H1 (cell line): ENCODE measurements at places on chromosomes 12 and 14. TPM values are rescaled to one million over a fixed set of nuclear protein-coding genes. Genes with fewer than 3 reads are reported as not detected.

DNA sequence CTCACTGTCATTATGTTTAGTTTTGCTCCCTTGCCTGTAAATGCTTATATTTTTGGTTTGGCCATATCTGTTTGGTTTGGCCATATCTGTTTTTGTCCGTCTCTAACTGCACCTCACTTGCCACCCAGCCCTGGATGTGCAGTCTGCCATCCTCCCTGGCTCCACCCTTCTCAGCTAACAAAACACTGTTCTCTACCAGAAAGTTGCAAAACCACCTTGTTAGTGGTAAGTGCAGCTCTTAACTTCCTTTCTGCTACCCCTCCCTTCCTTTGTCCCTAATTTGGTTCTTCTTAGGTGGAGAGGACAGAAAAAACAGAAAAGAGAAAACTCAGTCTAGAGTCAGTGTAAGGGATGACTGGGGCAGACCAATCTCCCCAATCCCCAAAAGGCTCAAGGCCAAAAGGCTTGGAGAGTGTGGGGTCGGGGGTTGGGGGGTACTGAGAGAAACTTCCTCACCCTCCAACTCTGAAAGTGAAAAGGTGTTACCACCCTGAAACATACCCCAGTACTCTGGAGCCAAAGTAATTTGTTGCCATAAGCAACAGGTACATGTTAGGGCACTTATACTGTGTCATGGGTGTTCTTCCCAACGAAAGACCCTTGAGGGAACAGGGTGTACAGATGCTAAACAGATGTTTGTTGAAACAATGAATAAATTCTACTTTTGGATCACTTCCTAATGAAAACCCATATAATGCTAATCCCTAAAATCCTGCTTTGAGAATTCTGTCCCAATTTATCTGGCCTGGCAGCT lies 5.0 kb downstream of the BIN2 start:
- no peaks in the 10 kb centered on the region for H3K36me3 ChIP-seq
- no peaks in the 10 kb centered on the region for H3K27me3 ChIP-seq
- H3K4me3 ChIP-seq = no peak overlapping the region
- DNase-seq = no peak
- peaks cover 16% of the 10 kb centered on the region for H3K4me1 ChIP-seq

DNA sequence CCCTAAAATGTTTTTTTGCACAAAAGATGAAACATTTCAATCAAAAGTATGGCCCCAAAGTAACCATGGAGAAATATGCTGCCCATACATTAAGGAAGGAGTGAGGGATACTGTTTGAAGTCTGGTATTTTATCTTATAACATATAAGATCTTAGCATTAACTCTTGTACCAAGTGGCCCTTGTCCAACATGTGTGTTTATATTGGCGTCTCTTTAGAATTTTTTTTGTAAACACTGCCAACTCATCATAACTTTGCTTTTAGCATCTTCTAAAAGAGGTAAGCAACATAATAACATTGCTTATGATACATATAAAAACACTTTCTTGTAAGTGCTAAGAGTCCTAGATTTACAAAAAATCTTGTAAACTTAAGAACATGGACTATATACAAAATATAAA lies 419.7 kb downstream of the ADAMTS20 start:
- no peak overlapping the region for H3K27ac ChIP-seq
- no peaks in the 10 kb centered on the region for H3K27me3 ChIP-seq
- H3K36me3 ChIP-seq = no peaks in the 10 kb centered on the region
- no peak for DNase-seq
- H3K4me3 ChIP-seq = no peak overlapping the region

DNA sequence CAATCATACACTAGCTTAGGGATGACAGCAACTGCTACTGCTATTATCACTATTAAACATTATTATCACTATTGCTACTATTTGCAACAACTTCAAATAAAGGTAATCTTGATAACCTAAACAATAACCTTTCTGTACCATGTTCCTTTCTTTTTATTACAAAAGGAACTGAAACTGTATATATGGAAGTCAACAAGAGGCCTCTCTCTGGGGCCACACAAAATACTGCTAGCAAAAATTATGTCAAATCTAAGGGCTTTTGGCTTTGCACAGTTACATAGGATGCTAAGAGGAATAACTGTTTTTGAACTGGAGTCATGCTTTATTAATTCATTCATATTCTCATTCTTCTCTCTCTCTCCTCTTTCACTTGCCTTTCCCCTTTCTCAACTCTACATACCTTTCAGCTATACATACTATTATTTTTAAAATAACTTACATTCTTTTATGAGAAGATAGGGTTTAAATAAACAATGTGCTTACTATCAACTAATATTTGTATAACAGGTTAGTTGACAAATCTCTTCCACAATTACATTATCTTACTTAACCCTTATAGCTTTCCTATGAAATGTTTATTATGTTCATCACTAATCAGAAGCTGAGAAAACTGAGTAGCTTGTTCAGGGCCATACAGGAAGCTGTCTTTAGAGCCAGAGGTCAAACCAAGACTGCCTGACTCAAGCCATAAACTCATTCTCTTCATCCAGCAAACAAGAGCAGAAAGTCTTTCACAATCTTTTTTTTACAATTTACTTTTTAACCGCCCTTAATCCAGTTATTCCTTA lies 25.7 kb downstream of the SPTSSA start:
- H3K27ac ChIP-seq = no peak overlapping the region
- H3K27me3 ChIP-seq = no peaks in the 10 kb centered on the region
- peaks cover 2% of the 10 kb centered on the region for H3K4me1 ChIP-seq
- DNase-seq = no peak

DNA sequence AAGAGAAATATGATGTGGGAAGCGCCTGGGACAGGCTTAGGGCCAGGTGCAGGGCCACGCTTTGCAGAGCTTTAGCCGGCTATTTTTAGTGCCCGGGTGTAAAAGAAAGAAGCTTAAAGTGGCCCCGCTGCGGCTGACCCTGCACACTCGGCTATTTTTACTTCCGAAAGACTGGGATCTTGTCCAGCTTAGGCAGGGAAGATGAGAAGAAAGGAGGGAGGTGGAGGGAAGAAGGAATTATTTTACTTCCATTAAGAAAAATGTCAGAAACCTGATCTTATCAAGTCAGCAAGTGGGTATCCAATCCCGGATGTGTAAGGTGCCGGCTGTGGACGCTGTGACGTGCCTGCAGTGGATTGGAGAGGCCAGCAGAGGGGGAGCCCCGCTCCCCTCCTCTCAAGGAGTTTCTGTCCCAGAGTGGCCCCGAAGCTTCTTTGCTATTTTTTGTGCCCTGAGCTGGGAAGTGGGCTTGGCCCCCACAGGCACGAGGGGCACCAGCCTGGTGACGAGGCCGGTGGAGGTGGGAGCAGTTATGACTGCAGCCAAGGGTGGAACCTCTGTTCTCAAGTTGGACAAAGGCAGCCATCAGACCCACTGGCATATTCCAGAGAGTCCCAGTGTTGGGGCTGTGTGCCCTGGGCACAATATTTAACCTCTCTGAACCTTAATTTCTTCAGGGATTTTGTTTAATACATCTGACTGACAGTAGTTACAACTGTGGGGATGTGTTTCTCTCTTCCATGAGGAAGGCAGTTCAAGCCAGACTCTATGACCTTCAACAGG lies 97.7 kb downstream of the ESRRB start:
- H3K36me3 ChIP-seq = no peaks in the 10 kb centered on the region
- H3K27me3 ChIP-seq = no peaks in the 10 kb centered on the region
- no peak overlapping the region for H3K4me3 ChIP-seq
- H3K27ac ChIP-seq = no peak overlapping the region
- peak; percentile 56 for DNase-seq

Gene KRT77
- 0.10 TPM in 1 of 2 replicates, not detected in the other for total RNA-seq

GRCh38 chr14:20333494-20333841 lies 389 bp upstream of the CCNB1IP1 start:
- H3K27me3 ChIP-seq = no peaks in the 10 kb centered on the region
- H3K4me1 ChIP-seq = no peaks in the 10 kb centered on the region
- H3K36me3 ChIP-seq = peaks cover 9% of the 10 kb centered on the region
- H3K27ac ChIP-seq = peak overlapping the region; percentile 87

Gene SLCO1A2
- 4.4 and 5.1 TPM in 2 replicates for total RNA-seq

DNA sequence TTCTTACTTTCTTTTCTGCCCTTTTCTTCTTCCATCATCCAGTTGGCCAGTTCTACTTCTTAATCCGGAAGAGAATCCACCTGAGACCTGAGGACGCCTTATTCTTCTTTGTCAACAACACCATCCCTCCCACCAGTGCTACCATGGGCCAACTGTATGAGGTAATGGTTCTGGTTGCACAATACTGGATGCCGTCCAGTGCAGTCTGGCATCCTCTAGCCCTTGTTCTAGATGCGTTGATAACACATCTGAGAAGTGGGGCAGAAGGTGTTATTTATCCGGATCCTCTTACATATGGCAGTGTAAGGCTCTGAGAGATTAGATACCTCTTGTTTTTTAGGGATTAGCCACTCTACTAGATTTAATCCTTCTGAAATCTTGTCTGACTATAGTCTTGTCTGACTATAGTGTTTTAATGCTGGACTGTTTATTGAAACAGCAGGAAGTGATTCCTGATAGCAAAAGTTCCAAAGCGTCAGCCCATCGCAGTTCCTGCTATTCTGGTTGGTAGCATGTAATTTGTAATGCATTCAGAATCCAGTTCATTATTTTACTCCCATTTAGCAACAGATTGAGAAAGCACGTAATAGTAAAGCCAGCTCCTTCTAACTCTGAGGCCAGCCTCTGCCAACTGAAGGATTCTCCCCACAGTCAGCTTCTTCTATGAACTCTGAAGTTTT lies 7.9 kb downstream of the GABARAPL1 start:
- H3K27me3 ChIP-seq = no peaks in the 10 kb centered on the region
- no peak overlapping the region for H3K27ac ChIP-seq
- peaks cover 49% of the 10 kb centered on the region for H3K36me3 ChIP-seq
- no peak overlapping the region for H3K4me3 ChIP-seq
- DNase-seq = no peak
